Cardiac atrium fibroblast (primary cell): ENCODE measurements at places on chromosomes 1 and 21. TPM values are rescaled to one million over a fixed set of nuclear protein-coding genes. Genes with fewer than 3 reads are reported as not detected.

EXO5 gene
- 7.0 and 7.2 TPM in 2 replicates for total RNA-seq

C4BPA gene
- under 0.01 TPM in 1 of 2 replicates, not detected in the other for total RNA-seq

POU3F1 gene
- not detected in 2 replicates for total RNA-seq

RNU1-1 gene
- not detected in 2 replicates for total RNA-seq

OPRD1 gene
- not detected in 2 replicates for total RNA-seq

EXTL1 gene
- total RNA-seq: 0.49 TPM in 1 of 2 replicates, not detected in the other

C1orf87 gene
- total RNA-seq: not detected in 2 replicates
